ENCODE measurements at places on chromosomes 2 and 18.

DNA sequence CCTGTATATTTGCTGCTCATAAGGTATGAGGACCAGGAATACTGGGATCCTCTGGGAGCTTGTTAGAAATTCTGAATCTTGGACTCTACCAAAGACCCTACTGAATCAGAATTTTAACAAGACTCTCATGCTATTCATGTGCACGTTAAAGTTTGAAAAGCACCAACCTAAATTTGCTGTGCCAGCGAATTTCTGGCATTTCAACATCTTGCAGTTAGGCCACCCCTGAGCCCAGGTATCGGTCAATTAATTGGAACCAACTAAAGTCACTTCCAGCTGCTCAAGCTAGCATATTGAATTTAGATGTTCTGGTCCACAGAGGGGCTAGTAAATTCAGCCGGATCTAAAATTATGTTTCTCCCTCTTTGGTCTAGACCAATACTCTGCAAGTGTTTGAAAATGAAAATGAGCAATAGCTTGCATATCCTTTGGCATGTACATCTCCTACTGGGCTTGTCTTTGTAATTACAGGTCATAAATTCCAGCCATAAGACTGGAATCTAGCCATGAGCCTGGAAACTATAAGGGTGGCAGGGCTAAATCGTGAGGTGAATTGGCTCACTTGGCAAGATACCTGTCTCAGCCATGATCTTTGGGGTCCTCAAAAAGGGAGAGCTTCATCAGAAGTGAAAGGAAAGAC is 72.4 kb downstream of the SKA1 start:
- no peak for DNase-seq

DNA sequence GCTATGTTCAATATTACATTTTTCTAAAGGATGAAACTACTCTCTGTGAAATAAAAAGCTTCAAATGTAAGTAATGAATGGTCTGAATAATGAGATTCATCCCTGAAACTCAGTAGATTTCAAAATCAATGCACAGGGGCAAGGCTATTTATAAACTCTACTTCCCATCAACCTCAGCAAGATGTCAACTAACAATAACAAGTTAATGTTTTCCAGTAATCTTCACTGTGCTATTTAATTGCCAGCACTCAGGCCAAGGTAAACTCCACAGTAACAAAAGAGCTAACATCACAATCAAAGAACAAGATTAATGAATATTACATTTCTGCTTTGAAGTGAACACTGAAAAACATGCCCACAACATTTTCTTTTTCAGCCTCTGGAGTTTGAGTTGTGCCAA is 144.3 kb upstream of the ZFP36L2 start:
- DNase-seq, result no peak

GRCh38 chr18:22391407-22392345 is 26.0 kb downstream of the CTAGE1 start:
- DNase-seq, result no peak

GRCh38 chr2:15954761-15955160 is 14.4 kb downstream of the MYCN start:
- DNase-seq, result no peak

- DNase-seq, result no peak
These were observed 121.3 kb upstream of the NRXN1 start for GRCh38 chr2:51153236-51153635.

DNA sequence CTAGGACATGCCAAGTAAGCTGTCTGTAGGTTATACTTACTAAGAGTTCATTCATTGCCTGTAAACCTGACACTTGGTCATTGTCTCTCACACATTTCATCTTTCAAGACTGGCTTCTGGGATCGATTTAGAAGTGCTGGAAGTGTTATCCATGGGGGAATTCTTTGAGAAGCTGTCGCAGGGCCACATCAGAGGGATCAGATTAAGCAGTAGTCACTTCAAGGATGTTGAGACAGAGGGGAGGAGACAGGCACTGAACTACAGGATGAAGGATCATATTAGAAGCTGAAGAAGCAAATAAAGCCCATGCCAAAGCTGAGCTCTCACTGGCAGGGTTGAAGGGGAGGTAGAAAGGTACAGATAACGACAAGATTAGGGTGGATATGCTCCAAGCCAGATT is 49.0 kb downstream of the CDK15 start:
- DNase-seq, result no peak

- no peak for DNase-seq
These were observed 201.2 kb downstream of the CBLN2 start for GRCh38 chr18:72342933-72343332.

- DNase-seq, result no peak
These were observed 2156.1 kb upstream of the CELF4 start for GRCh38 chr18:39721712-39722111.

- DNase-seq, result no peak
These were observed 1058.7 kb upstream of the KLHL29 start for GRCh38 chr2:22326250-22326649.

DNA sequence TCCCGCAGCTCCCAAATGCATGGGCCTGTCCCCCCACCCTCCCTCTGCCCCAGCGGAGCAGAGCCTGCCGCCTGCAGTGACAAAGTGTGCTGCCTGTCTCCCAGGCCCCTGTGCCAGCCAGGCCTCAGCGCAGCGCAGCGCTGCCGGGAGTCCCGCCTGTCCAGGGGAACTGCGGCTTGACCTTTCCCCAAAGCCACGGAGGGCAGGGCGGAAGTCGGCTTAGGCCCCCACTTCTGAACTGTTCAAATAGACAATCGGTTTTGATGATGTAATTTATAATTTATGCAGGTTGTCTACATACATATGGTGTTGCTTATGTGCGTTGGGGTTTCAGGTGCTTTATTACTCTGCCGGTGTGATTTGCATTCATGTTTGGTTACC is 7.1 kb downstream of the GBX2 start:
- DNase-seq, result no peak

GRCh38 chr2:143085125-143085784 is 44.0 kb upstream of the ARHGAP15 start:
- DNase-seq, result no peak

DNA sequence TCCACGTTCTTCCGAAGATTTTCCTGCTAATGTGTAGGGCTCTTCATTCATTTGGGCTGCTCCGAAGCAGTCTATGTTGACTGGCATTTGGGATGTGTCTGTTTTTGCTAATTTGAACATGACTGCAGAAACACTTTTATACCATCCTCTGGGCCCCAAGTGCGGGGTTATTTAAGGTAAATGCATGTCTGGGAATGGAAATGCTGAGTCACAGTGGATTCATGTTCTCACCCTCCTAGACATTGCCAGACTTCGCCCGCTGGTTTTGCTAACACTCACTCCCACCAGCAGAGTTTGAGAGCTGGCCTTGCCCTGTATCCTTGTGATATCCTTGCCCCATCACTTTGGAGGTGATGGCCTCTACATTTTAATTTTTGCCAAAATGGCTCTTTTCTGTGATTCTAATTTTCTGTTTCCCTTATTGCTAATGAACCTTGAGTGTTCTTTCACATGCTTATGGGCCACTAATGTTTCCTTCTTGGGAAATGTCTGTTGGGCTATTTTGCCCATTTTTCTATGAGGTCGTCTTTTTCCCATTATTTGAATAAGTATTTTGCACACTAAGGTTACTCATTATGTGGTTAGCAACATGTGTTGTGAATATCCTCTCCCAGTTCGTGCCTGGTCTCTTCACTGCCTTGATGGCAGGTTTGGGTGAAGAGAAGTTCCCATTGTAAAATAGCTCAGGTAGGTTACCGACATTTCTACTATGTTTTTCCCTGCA is 204.1 kb downstream of the GLI2 start:
- no peak for DNase-seq

GRCh38 chr2:176876493-176877103 is 336.0 kb upstream of the HNRNPA3 start:
- DNase-seq, result no peak

DNA sequence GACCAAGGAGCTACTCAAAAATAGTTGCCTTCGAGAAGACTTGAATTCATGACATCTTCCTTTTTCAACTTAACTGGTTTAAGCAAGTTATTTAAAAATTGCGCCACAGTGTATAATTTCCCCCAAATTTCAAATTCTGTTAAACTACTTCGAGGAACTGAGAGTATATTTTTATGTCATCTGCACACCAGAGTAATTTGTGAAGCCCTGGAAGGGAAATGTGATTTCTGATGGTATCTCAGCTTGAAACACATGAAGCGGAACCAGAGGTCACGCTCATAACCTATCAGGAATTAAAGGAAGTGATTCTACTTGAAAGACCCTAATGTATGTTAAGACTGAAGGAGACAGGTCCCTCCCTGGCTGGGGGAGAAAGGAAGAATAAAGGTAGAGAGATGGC is 33.9 kb upstream of the DARS1 start:
- no peak for DNase-seq

DNA sequence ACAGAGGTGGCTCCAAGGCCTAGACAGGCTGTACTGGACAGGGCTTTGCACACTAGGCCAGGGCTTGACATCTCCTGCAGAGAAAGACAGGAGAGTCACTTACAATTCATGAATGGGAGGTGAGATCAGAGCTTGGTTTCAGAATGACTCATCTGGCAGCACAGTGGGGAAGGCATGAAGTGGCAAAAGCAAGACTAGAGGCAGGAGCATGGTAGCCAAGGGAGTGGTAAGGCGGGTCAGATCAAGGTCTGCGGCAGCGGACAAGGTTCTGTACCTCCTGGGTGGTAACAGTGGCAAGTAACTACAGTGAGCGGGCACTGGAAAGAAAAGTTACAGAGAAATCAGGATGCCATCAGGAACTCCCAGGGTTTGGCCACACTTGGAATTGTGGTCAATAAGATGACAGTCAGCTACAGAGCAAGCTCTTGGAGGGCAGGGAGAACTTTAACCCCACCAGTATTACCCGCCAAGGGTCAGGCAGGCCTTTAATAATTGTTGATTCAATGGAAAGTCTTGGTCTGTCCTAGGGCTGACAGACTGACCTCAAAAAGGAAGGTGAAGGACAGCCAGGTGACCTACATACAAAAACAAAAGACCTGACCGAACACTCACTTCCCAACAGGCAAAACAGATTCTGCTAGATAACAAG is 5.7 kb downstream of the MCFD2 start:
- DNase-seq, result no peak

DNA sequence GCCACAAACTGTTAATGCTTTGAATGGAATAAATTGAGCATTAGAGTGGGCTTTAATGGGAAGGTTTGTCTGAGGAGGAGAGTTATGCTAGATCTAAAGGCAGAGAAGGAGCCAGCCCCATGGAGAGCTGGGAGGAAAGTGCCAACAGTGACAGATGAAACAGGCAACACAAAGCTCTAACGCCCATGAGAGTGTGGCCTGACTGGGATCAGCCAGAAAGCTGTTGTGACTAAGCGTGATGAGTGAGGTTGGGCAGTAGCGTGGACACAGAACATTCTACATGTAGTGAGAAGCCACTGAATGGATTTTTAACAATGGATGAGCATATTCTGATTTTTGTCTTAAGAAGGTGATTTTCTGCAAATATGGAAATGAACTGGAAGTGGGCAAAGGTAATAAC is 185.3 kb upstream of the SIX2 start:
- no peak for DNase-seq

- no peak for DNase-seq
These were observed 285.7 kb downstream of the TCF4 start for GRCh38 chr18:55302167-55302833.

DNA sequence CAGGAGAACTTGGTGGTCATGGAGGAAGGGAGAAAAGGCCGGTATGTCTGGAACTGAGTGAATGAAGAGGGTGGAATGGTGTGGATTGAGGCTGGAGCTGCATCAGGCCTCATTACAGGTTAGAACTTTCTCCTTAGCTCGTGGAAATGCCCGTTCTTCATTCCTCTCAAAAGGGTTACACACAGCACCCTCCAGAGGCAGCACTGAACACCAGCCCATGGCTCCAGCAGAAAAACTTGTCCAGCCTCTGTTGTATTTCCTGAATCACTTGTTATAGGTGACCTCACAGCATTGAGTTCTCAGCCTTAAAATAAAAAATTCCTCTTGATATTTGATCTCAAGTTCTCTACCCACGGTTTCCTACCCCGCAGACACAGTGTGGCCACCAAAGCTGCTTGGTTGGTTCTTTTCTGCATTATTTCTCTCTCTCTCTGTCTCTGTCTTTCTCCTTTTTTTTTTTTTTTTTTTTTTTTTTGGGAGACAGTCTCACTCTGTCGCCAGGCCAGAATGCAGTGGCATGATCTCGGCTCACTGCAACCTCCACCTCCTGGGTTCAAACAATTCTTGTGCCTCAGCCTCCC is 89.6 kb downstream of the ITGB1BP1 start:
- no peak for DNase-seq

GRCh38 chr2:94759211-94759610 is 112.0 kb upstream of the TEKT4 start:
- DNase-seq, result no peak

DNA sequence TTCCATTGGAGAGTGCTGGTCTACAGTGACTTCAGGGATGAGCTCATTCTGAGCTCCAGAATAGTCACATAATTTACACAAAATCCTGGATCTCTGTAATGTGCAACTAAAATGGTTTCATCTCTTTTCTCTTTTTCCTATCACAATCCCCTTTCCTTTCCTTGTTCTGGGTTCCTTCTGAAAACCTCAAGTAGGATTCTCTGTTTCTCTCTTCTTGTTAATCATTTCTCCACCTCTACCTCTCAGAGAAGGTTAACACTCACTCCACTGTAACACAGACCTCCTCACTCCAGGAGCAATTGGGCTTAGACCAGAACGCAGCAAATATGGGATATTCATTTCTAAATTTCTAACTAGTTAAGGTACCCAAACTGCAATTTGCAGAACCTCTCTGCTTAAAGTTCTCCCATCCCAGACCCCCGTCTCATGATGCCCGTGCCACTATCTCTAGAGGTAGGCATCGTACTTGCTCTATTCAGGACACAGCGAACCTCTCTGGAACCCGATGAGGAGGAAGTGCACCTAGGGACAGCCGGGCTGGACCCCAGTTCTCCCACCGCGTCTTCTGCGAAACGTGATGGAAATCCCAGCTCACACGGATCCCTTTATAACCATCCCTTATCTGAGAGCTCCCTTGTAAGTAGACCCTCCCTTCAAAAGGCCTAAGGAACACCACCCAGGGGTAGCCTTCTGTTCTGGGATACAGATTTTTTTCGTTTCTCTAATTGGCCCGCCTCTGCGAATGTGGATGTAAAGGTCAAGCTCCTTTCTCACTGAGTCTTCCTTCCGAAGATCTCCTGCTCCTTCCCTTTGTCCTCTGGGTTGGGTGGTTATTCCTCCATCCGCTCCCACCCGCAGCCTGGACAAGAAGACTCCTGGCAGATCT is 1.3 kb downstream of the FOXI3 start:
- DNase-seq, result no peak

DNA sequence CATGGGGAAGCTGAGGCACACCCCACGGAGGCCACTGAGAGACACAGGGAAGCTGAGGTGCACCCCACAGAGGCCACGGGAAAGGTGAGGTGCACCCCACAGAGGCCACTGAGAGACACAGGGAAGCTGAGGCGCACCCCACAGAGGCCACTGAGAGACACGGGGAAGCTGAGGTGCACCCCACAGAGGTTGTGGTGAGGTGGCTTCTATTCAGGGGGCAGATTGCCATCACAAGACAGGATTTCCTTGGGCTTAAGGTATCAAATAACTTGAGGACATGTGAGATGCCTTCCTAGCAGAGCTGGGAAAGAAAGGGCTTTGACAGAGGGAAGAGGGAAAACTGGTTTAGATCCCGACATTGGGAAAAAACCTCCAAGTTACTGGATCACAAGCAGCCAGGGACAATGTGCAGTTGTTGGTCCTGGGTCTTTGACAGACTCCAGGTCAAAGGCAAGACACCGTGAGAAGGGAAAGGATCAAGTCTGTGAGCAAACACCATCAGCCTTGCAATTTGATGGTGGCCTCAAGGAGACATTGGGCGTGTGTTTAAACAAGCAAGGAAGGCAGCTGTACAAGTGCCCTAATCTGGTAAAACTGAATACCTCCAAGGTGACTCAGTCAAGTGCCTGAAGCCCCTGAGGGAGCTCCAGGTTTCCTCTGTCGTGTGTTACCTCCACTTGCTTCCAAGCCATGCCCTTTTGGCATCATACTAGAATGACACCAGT is 133.2 kb upstream of the EPAS1 start:
- DNase-seq, result no peak

GRCh38 chr18:379681-380330 is 112.0 kb upstream of the THOC1 start:
- DNase-seq, result no peak
